ENCODE measurements at places on chromosomes 6 and 20.

GRCh38 chr6:13452346-13453117 lies 34.9 kb downstream of the GFOD1 start:
- DNase-seq: no peak

DNA sequence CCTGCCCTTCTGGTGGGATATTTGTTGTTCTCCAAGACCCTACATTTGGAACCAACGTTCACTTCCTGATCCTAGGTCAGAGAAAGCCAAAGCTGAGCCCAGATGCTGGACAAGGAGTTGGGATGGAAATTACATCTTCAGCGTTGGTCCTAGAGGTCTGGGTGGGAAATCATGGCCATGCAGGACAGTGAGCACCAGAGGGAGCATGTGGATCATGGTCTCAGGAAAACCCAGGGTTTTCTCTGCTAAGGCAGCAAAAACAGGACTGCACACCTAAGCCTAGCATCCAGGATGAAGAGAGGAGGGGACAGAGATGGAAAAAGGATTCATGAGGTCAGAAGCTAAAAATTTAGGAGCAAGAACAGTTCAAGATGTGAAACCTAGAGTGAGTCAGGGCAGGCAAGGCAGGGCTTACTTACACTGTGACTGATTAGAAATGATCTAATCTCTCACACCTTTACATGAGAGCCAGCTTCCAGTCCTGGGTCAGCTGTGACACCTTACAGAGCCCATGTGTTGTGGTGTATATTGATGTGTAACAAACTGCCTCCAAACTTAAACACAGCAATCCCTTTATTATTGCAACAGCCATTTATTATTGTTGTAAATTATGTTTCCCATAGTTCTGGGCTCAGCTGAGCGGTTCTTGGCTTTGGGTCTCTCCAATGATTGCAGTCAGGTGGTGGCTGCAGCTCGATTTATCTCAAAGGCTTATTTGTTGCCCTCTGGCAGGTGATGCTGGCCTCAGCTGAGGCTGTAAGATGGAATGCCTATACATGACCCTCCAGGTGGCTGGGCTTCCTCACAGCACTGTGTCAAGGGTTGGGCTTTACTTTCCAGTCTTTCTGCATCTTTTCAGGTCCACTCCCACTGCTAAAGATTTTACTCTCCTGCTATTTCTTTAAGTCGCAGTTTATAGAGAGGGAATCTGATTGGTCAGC lies 6.5 kb downstream of the C20orf202 start:
- DNase-seq: no peak

DNA sequence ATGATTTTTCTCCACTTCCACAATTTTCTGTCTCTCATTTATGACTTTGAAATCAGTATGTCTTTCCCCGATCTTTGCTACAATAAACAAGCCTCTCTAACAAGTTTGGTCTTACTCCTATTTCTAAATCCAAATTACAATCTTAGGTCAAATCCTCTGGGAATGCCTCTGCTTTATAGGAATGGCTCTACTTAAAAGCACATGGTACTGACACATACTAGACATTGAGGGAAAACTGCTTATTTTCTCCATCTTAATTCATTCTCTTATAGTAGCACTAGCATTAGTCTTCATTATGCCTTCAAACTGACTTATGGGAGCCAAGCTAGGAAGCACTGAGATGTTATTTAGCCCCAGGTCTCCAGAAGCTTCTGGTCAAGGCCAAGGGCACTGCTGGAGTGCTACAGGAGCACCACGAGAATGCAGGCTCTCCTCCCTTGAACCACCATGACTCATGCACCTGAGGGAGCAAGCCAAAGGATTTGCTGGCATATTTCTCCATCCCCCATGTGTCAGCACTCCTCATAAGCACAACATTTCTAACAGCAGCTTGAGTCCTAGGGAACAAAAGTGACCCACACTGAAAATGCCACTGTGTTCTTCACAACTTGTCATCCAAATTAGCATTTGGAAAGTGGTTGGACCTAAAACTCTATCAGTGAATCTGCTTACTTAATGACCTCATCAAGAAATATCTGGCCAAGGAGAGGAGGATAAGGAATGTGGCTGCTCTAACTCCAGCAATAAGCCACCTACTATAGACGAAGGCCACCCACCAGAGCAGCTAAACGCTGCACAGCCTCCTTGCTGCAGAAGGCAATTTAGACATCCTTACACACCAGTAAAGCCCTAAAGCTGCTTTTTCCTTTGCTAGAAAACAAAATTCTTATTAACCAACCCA lies 156.8 kb upstream of the KCNQ5 start:
- peak; percentile 16 for DNase-seq

DNA sequence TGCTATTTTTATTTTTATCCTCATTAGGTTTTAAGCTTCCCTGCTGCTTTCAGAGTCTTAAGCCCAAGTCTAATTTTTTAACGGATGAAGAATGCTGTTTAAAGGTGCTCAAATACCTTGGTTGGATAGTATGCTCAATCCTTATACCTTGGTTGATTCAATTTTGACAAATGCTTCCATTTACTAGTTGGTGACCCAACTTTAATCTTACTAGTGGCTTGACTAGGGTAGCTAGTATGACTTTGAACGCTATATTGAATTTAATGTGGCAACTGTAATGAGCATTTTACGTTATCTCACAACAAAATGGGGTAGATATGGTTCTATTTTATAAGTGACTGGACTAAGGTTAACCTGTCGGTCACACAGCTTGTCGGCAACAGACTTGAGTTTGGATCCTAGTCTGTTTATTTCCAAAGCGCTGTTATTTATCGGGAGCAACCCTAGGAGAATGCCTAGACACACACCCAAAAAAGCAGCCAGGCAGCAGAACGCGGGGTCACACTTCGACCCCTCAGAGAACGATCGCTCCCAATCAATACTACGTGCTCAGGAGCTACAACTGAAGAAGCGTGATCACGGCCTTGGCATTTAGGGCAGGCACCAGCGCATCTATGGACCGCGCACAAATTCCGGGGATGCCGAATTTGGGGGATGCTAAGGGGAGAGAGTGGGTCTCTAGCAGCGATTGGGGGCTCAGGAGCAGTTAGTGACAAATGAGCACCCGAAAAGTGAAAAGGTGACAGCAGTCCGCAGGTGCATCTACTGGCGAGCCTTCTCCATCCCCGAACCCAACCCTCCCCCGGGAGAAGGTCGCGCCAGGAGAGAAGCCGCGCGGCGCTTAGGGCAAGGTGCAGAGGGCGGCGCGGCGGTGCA lies 586 bp upstream of the ALDH5A1 start:
- DNase-seq: no peak

DNA sequence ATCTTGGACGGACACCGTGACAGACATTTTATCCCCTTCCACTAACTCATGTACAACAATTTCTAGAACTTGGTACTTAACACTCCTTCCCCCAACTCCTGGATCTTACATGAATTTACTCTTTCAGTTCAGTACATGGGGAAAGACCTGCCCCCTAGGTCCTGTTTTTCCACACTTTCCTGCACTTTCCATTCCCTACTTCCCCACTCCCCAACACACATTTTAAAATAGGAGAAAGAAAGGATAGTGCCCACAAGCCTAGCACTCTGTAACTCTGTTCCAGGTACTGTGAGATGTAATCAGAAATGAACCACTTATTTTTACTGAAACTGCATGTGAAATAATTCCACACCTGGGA lies 1.3 kb downstream of the ADGRG6 start:
- no peak for DNase-seq

- DNase-seq: no peak
Observed at GRCh38 chr20:63504642-63505041, 5.8 kb upstream of the EEF1A2 start.

- DNase-seq: no peak
Observed at GRCh38 chr6:51415501-51415900, 596.8 kb downstream of the TFAP2B start.

DNA sequence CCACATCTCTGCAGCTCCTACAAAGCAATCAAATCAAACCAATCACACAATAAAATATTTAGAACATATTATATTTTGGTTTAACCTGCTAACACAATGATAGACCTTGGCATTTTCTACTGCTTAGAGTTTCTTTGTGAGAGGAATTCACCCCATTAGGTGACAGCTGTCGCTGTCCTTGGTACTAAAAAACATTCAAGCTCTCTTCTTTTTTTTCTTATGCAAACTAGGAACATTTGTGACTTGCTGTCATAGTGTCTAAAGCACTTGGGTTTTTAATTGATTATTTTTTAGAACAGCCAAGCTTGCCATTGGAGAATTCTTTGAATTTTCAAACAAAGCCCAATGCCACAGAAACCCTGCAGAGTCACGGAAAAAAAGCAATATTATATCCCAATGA lies 46.4 kb downstream of the CNR1 start:
- DNase-seq: no peak

All from kidney epithelial cell (primary cell).